ENCODE measurements at places on chromosomes 3 and 15.

DNA sequence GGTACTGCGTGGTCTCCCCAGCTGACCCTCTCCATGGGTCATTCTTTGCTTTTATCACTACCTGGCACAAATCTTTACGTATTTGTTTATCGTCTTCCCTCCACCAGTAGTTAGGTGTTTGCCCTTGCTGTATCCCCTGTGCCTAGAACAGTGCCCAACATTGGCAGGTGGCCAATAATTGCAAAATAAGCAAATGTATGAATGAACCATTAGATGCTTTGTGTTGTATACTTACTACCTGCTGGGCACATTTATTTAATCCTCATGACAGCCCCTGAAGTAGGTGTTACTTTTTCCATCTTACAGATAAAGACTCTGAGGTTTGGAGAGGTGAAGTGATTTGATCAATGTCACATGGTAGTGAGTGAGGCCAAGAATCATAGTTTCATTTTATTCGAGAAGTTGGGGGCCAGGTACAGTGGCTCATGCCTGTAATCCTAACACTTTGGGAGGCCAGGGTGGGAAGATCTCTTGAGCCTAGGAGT lies 2.0 kb upstream of the TWF2 start:
- no peak for DNase-seq

DNA sequence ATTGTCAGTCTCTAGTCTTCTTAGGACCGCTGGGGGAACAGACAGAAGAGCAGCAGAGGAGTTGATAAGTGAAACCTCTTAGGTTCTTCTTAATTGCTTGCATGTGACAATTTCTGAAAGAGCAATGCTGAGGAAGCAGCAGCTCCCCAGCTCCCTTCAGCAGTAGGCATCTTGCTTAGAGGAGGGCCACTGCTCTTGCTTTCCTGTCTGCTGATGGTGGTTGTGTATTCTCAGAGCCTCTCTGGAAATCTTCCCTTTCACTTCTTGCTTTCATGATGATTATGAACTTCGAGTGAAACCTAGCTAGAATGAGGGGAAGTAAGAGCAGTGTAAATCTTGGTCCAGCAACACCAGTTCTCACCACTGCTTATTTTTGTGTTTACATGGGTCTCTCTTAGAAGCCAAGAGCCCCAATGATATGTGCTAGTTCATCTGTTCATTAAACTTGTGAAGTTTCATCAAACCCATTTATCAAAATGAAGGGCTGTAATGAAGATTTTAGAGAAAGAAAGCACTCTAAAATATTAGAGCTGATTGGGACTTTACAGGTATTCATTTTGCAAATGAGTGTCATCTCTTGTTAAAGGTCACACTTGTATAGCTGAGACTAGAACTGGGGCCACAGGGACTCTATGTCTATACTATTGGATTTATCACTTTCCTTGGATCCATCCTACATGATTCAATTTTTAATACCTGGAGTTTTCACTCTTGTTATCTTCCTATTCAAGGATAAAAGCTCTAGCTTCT lies 246.7 kb downstream of the LPP start:
- no peak for DNase-seq

GRCh38 chr3:66483409-66483906 lies 17.4 kb downstream of the LRIG1 start:
- DNase-seq = no peak

GRCh38 chr15:31265871-31266711 lies 60.5 kb upstream of the KLF13 start:
- DNase-seq = peak; percentile 55

DNA sequence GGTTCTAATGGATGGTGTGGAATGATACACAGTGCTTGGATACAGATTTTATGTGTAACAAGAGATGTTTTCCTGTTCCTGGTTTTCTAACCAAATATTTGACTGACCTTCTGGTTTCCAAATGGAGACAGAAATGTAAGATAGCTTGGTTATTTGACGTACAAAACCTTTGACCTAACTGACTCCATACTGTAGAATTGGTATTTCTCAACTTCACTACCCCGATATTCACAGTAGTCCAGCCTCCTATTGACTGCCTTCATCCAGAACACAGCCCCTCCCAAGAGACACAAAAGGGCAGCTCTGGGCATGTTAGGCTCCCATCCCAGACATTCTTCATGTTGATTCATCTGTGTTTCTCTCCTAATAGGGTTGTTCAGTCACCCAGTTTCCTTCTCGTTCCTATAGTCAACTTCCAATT lies 33.4 kb downstream of the MYO1E start:
- DNase-seq = no peak

- no peak for DNase-seq
Observed at GRCh38 chr15:27683121-27683520, 416.0 kb downstream of the OCA2 start.

- DNase-seq = no peak
Observed at GRCh38 chr15:69451951-69452691, 497 bp upstream of the RPLP1 start.

- no peak for DNase-seq
Observed at GRCh38 chr3:16665282-16665741, 60.1 kb upstream of the DAZL start.

DNA sequence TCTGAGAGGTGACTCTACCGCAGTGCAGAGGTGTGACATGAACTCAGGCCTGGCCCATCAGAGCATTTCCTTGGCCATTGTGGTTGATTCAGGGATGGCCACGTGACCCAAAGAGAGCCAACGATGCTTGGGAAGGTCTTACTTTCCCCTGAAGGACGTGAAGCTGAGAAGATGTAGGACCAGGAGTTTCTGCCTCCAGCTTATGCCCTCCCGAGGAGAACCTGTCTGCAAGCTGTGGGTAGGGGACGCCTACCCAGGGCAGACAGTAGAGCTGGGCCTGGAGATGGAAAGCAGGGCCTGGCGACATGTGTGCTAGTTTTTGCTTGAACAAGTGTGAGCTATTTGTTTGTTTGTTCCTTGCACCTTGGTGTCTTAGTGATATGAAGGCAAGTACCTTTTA lies 89.4 kb downstream of the RPLP1 start:
- DNase-seq = no peak

GRCh38 chr3:185896636-185897035 lies 41.2 kb downstream of the TRA2B start:
- DNase-seq = no peak

DNA sequence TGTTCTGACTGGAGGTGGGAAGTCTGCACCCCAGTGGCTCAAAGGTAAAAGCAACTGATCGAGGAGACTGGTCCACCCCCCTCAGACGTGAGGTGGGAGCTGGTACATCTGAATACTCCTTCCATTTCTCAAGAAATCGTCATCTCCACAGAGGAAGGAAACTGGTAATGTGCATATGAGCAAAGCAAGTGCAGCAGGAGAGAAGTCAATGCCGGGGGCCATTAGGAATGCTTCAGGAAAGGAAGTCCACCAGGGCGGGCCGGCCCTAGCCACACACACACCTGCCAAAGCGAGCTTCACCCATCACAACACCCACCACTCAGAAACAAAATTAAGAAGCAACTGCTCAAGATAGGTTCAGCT lies 8.5 kb downstream of the TBC1D2B start:
- no peak for DNase-seq

DNA sequence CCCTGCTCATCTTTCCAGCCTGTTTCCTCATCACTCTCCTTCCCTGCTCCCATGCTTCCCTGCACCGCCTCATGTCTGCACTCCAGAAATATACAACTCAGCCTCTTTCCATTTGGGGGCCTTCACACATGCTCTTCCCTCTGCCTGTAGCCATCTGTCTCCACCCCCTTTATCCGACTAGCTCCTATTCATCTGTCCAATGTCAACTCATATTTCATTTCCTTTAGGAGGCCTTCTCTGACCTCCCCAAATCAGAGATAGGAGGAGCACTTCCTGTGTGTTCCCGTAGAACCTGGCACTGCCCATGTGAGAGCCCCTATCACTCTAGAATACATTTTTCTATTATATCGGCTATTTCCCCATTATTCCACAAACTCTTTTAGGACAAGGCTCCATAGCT lies 10.6 kb downstream of the ATP8B4 start:
- DNase-seq = no peak

- DNase-seq = no peak
Observed at GRCh38 chr3:139764069-139764905, 86.5 kb upstream of the NMNAT3 start.

- DNase-seq = no peak
Observed at GRCh38 chr15:26841941-26842340, 24.9 kb upstream of the GABRA5 start.

DNA sequence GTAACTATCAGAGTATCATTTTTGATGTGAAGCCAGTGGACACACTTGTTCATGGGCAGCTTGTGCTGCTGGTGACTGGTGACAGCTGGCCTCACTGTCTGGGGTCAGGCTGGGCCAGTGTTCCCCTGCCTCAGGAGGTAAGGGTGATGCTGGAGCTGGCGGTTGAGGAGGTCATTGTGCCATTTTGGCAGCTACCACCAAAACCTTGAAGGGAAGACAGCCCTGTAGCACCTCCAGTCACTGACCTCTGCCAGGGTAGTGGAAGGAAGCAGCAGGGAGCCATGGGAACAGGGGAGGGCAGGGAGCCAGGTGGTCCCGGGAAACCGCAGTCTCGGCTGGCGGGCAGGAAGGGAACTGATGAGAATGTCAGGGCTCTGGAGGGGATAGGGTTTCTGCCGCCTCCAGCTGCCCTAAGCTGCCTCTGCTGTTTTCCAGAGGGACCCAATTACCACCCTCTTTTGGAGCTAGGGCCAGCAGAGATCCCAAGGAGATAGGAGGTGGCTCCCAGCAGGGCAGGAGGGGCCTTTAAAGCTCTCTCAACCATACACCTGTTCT lies 24.8 kb downstream of the FOXL2NB start:
- DNase-seq = no peak

DNA sequence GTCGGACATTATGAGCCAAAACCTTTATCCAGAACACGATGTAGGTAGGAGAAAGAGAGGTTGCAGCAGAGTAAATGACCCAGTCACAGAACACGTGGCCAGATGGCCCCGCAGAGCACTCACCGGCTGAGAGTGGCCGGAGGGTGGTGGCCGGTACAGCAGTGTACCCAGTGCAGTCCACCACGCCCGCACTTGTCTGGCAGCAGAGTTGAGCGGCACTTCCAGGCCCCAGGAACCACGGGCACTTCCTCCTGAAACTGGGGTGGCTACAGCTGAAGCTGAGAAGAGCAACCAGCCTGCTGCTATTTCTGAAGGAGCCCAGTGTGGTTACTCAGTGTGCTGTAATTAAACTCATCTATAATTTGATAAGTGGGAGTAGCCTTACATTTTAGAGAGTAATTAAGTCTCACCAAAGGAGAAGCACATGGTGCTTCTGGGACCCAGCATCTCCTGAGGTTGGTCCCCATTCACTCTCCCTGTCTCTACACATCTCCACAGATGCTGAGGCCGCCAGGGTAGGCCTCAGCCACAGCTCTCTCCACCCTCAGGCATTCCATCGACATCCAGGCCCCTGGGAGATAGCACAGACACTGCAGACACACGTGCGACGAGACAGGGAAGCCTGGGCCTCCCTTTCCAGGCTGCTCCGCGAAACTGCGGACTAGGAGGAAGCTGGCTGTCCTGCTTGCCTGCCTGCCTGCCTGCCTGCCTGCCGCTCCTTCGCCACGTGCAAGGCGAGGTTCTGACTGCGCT lies 49.8 kb downstream of the BDH1 start:
- DNase-seq = no peak

DNA sequence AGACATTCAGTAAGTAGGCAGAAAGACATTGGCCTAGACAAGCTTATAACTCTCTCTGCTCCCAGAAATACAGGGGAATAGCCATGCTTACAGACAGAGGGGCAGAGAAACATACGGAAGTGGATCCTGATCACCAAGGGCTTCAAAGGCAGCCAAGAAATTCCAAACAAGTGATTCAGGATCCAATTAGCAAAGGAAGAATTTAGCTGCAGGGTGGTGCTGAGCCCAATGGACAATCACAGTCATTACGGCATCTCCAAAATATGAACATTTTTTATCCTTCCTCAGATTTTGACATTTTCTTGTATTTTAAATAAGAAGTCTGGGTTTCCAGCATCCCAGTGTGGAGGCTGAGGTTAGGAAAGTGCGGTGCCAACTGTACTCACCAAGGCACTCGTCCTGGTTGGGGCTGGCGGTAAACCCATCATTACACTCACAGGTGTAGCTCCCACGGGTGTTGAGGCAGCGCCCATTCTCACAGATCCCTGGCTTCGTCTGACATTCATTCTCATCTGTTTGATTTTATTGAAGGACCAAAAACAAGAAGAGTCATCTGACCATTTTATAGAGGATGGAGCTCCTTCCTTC lies 96.8 kb downstream of the DUT start:
- no peak for DNase-seq

GRCh38 chr3:31671976-31672375 lies 139.3 kb downstream of the STT3B start:
- no peak for DNase-seq

DNA sequence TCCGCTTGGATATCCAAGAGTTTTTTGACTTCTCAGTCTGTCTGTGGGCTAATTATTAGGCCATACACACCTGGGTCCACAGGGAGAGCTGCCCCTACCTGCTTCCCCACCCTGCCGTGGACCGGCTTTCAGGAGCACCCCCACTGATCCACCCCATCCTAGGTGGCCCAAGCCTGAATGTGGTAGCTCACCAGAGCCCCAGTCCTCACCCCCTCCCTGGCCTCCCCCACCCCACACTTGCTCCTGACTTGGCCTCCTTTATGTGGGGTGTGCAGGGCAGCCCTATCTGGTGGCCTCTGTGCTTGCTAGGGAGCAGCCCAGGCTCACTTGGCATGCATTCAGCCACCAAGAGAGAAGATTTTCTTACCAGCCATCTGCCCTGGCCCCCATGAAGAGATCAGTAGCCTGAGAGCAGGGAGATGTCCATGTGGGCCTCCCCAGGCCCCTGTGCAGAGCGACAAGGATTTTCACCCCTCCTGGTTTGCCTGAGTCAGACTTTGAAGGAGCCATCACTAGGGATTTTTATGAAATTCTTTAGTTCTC lies 11.2 kb downstream of the LRRK1 start:
- no peak for DNase-seq

DNA sequence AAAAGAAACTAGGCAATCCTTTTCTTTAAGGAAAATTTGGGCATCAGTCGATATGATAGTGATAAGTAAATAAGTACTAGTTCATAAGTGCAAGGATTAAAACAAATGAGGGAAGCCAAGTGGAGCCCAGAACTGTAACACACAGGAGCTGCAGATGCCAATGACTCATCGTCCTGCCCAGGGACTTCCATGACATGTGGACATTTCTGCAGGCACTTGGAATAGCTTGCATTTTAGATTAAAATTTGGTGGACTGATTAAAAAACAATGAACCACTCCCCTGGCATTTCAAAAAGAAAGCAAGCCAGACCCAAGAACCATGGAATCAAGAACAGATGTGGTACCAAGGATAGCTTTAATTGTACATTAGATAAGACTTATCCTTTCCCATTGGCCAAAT lies 2.9 kb downstream of the SAMD7 start:
- no peak for DNase-seq

DNA sequence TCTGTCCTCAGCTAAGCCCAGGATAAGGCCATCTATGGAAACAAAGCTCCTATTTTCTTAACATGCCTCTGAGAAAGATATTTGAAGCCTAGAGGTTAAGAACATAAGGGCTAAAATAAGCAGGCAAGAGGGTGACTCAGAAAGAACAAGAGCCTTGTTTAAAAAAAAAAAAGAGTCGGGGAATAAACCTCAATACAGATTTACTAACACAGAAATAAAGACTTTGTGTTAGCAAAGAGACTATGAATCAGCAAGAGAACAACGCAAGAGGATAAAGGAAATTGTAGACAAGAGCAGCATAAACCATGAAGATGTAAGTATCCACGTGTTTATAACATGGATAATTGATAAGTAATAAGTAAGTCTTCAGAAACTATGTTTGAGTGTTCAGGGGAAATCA lies 36.0 kb downstream of the RAB27A start:
- DNase-seq = no peak
